Thyroid gland (tissue), 4 donors: ENCODE measurements at places on chromosomes 5 and 9. TPM values are rescaled to one million over a fixed set of nuclear protein-coding genes. Genes with fewer than 3 reads are reported as not detected.

KIAA1958 gene
- total RNA-seq: 11.2 TPM

DNA sequence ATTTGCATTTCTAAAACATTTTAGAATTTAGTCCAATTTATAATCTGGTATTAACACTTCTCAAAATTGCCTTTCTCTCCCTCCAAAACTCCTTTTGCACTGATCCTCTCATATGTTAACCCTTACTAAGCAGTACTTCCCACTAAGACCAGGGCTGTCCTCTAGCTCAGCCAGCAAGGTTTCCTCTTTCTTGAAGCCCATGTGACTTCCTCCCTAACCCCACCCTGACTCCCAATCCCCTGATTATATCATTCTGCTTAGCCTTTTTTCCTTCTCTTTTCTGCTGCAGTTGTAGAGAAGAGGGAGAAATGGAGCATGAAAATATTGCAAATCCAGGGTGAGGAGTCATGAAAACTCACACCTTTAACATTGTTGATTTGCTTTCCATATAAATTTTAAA is 241.7 kb downstream of the MCTP1 start:
- no peak for DNase-seq

ZNF782 gene
- total RNA-seq: 14.3 TPM

- DNase-seq: no peak
These were observed 1.7 kb downstream of the PDCD1LG2 start for GRCh38 chr9:5511935-5512580.

- no peak for DNase-seq
These were observed 68.3 kb downstream of the HTR4 start for GRCh38 chr5:148585988-148586387.

ANKDD1B gene
- total RNA-seq: not detected
